Stimulated activated CD8-positive, alpha-beta memory T cell treated with anti-CD3 and anti-CD28 coated beads, Interleukin-4, amount 100 ng/mL, for 4 hours (primary cell): ENCODE measurements at places on chromosomes 5 and 9.

- DNase-seq = no peak
Measured at GRCh38 chr9:2493109-2493508, 128.5 kb upstream of the VLDLR start.

- no peak for DNase-seq
Measured at GRCh38 chr5:150124111-150124557, 31.5 kb downstream of the PDGFRB start.

GRCh38 chr5:112366987-112367386 is 52.1 kb downstream of the EPB41L4A start:
- DNase-seq = no peak

DNA sequence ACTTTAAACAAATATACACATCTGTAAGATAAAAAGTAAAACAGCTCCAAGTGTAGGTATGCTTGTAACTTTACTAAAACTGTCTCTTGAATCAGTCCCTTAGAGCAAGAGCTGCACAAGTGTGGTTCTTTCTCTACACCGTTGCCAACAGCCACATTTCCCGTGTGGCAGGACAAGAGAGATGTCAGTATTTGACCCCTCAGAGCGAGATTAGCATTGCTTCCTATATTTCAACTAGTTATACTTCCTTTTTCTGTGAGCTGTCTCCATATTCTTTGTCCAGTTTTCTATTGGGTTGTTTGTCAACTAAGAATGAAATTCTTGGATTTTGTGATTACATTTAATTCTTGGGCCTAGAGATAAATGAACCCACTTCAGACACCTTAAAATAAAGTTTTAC is 8.0 kb downstream of the PLIN2 start:
- DNase-seq = no peak

- DNase-seq = no peak
Measured at GRCh38 chr9:37338218-37338617, 84.3 kb upstream of the GRHPR start.

DNA sequence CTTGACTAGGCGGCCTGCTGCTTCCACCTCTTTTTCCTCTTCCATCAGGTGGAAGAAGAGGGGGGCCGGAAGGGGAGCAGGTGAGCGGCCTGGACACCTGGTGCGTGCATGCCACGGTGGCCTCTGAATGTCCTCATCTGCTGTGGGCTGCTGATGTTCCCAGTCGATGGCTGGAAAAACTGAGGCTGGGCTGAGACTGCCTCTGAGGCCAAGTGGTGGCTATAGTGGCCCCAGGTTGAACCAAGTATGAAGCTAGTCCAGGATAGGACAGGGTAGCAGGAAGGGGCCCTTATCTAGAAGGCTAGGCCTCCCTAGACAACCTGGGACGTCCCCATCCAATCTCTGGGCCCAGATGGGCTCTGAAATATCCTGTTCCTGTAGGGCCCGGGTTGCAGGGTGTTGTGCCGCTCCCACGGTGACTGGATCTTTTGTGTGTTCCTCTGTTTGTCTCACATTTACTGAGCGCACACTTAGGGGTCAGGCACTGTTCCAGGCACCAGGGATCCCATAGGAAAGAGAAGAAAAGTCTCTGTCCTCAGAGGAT is 753 bp upstream of the NR5A1 start:
- DNase-seq = no peak

DNA sequence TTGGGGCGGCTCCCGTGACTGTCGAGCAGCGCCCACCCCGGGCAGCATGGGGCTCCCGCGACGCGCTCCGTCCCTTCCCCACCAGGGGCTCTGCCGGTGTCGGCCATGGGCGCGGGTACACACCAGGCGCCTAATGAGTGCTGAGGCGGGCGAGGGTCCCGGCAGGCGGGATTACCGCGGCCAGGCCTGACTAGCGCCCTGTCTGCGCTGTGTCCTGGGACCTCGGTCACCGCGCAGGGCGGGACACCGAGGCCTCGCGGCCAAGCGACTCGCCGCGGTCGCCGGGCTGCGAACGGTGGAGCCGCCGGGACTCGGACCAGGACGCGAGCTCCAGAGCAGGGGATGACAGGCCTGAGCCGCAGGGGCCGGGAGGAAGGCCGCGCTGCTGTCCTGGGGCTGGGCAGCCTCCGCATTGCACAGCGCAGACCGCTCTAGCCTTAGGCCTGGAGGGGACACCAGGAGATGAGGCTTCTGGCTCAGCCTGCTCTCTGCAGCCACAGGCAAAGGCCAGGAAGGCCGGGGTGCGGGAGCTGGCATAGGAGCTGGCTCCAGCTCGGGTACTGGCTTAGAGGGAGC is 14.1 kb downstream of the LCN10 start:
- DNase-seq = no peak

- DNase-seq = no peak
Measured at GRCh38 chr5:68454766-68455165, 239.2 kb downstream of the PIK3R1 start.

- no peak for DNase-seq
Measured at GRCh38 chr9:91522481-91522880, 98.8 kb upstream of the NFIL3 start.

DNA sequence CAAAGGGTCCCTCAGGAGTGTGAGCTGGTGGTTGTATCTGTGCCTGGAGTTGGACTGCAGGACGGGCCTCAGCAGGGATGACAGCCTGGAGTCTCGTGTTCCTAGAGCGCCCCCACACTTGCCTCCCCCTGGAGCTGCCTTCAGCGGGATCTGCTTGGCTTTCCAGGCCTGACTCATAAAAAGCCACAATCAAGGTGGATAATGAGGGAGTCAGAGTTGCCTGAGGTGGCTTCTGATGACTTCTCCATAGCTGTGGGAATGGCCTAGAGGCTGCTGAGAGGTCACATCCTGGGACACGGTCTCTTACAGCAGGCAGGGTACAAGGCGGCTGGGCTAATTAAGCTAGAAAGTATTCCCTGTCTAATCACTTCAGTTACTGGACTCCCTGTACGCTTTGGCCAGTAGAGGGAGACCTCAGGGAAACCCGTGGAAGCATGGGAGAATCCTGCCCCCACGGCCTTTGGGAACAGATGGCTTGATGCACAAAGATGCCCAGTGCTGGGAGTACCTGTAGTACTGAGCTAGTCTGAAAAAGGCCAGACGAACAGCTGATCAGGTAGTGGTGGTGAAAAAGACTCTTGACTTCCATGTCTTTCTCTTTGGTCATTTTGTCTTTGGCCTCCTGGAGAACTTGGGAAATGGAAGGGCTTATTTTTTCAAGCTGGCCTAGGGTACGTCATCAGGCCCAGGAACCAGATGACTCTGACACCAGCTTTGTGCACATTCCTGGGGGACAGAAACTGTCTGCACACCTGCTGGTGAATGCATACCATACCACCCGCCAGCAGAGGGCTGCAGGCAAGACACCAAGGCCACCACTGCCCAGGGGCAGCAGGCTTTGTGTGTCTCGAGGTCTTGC is 16.1 kb upstream of the FRRS1L start:
- DNase-seq = no peak

DNA sequence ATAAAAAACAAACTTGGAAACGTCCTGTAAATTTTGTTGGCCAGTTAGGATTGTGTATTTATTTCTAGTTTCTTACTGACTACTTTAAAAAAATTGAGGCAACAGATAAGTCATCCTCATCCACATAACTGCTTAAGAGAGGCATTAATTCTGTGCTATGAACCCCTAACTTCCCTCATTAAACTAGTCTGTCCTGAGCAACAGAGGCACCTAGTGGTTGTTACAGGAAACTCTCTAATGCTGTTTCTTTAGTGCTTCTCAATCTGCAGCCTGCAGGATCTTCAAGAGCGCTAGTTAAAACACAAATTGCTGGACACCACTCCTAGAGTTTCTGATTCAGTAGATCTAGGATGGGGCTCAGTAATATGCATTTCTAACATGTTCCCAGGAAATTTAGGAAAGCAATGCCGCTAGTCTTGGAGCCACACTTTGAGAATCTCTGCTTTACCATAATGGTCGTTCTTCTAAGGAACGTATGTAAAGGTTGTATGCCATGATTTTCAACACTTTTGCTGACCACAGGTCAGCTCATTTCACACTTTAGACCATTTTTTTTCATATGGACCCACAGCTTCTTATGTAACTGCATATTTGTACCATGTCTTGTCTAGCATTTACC is 410.1 kb upstream of the SMARCA2 start:
- DNase-seq = no peak
